ENCODE measurements at places on chromosomes 5 and 9. TPM values are rescaled to one million over a fixed set of nuclear protein-coding genes. Genes with fewer than 3 reads are reported as not detected.

DNA sequence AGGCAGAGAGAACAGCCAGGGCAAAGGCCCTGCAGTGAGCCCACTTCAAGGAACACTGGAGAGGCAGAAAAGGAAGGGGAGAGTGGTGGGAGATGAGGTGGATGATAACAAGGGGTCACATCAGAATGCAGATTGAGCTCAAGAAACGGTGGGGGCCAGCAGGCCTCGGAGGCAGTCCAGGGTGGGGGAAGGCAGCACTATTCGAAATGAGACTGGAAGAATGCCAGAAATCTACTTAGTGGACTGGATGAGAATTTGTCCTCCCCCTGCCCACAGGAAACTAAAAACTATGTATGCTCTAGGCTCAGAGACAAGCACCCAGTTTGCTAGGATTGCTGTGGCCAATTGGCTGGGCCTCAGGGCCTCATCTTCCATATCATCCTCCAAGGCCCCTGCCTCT, 148.7 kb downstream of the ADAMTS12 start:
- no peak for DNase-seq

- DNase-seq, result no peak
These were observed 110.3 kb upstream of the SLIT3 start for GRCh38 chr5:169410996-169411783.

DNA sequence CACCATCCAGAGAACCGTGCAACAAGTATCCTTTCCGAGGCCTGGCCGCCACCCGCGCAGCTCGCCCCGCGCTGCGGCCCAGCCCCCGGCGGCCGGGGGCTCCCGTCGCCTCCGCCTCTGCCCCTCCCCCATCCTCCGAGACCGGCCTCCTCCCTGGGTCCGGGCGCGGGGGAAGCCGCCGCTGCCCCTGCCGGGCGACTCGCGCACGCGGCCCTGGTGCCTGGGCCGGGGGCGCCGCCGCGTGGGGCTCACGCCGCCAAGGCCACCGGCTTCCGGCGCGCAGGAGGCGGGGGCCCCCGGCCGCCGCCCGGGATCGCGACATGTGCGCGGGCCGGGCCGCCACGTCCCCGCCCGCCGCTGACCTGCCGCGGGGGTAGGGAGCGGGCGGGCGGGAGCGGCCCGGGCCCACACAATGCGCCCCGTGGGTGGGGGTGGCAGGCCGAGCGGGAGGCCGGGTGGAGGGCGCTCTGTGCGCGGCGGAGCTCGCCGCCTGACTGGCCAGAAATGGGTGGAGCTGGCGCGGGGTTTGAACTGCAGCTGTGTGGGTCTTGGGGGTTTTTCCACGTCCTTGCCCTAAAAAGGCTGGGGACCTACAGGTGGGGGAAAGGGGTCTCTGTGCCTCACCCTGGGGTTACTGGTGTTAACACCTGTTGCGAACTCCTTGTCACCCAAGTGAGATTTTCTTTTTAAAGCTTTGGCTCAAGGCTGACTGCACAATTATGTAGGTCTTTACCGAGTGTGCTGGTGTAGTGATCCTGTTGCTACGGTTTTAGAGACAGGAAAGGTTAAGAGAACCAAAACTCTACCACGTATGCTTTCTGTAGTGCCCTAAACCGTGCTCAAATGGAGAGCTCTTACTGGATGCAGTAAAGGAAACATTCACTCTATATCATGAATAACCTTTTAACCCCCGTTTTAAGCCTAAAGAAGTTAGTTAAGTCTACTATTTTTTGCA, 32.3 kb downstream of the TNPO1 start:
- peak; percentile 28 for DNase-seq

- DNase-seq, result no peak
These were observed 731 bp downstream of the PRR16 start for GRCh38 chr5:120464627-120465435.

DNA sequence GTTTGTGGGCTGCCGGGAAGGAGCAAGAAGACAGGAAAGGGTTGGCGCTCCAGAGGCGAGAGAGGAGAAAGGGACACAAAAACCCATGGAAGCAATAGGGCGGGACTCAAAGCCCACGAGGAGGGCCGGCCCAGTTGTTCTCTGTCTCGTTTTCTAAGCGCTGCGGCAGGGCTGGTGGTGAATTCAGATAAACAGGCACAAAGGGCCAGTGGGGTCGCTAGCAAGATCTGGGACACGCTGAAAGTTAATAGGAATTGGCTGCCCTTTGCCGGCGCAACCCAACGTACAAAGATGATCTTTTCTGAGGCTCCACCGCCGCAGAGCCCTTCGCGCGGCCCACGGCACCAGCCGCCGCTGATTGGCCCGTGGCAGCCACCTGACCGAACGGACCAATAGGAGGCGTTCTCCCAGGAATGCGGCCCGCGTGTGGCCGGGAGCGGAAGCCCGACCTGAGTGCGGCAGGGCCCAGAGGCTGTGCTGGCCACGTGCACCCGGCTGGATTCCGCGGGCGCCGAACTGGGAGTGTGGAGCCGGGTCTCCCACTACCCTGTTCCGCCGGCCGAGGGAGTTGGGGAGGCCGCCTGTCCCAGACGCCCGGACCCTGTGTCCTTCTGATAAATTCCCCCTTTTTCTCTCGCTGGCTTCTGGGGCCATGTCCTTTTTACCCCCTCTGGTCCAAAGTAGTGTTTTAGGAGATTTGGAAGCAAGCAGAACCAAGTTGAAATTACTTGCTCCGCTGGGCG, 16.8 kb upstream of the NSD1 start:
- peak; percentile 91 for DNase-seq

DNA sequence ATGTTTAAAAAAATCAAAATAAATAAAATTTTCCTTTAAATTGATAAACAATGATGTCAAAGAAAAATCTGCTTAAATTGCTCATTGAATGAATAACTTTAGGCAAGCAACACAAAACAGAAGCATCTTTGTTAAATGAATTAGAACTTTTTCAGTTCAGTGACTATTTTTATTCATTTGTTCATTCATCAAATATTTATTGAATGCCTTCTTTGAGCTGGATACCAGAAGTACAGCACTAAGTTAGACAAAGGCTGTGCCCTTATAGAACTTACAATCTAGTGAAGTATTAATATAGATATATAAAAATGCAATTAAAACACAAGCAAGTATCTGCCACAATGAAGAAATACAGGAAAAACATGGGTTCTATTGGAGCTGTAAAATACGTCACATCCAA, 10.8 kb downstream of the FNIP1 start:
- DNase-seq, result no peak

DNA sequence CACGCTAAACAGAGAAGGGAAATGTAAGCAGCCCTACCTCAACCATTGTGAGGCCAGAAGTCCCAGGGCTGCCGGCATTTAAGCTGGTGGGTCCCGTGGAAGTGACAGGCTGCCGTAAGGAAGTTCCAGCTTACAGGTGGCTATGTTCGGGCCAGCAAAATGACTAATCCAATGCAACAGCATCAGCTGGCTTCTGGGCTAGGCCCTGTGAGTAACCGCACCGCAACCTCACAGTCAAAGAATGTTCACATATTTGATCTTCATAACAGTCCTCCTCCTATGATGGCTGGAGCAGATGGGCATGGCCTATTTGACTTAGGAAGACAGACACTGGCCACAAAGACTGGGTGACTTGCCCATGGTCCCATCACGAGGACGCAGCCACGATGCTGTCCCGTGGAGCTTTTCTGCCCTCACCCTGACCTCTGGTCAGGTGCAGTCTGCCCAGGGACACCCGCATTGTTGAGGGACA, 88.2 kb downstream of the LIFR start:
- no peak for DNase-seq

GRCh38 chr5:150781706-150782614, 3.4 kb downstream of the SMIM3 start:
- no peak for DNase-seq

DNA sequence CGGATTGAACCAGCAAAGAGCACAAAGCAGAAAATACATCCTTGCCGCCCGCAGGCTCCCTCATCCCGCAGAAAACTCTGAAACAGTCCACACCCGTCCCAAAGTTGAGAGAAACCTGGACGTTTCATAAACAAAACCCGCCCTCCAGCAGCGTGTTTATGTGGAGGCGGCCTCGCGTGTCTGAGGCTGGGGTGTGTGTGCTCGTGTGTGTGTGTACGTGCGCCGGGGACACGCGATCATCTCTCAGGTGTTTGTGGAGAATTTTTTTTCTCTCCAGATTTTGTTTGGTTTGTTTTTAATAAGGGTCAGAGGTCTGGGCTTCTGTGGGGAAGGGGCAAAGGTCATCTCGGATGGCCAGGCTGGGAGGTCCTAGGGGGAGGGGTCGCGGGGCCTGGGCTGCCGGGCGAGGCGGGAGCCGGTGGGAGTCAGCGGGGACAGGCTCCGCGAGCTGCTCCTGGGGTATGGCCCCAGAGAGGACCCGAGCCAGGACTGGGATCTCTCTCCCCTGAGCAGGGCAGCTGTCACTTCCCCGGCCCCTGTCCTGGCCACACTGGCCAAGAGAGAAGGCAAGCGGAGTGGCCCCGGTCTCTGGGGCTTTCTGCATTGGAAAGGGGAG, 206.4 kb downstream of the C9orf50 start:
- DNase-seq, result peak; percentile 54

- no peak for DNase-seq
These were observed 859 bp upstream of the GRIA1 start for GRCh38 chr5:153489611-153490010.

DNA sequence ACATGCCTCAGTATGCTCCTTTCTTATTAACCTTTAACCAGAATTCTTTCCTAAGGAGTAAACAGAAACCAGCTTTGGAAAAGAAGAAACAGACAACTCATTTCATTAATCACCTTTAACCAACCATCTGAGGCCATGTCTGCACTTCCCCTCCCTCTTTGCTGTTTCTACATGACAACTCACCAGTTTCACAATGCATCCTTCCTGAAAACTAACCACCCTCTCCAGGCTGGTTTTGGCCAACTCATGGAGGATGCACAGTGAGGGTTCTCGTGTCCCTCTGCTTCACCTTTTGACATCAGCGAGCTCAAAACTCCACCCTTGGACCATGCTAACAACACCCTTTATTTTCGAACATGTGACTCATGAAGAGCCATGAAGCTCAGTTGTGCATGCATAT, 244.1 kb downstream of the ELAVL2 start:
- no peak for DNase-seq

DNA sequence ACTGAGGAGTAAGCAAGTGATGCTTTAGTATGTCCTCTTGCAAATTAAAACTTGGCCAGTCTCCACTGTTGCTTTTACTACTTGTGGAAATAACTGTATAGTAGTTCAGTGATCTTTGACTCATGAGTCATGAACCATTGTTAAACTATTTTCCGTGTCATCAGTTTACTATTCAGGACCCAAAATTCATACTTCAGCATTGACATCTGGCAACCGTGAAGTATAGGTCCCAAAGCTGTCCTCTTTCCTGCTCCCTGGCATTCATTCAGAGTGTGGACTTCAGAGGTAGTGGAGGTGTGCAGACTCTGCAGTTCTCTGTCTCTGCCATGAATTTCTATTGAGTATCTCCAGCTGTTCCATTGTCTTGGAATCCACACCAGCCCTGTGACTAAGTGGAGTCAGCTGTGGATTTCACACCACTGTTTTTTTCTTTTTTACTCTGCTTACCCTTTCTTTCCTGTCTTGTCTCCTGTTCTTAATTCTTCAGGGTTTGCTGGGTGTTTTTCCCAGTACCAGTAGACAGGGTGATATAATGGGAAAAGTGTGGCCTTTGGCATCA, 7.5 kb downstream of the TDRD7 start:
- no peak for DNase-seq

- peak; percentile 37 for DNase-seq
These were observed 232.2 kb downstream of the SYK start for GRCh38 chr9:91033797-91034196.

DNA sequence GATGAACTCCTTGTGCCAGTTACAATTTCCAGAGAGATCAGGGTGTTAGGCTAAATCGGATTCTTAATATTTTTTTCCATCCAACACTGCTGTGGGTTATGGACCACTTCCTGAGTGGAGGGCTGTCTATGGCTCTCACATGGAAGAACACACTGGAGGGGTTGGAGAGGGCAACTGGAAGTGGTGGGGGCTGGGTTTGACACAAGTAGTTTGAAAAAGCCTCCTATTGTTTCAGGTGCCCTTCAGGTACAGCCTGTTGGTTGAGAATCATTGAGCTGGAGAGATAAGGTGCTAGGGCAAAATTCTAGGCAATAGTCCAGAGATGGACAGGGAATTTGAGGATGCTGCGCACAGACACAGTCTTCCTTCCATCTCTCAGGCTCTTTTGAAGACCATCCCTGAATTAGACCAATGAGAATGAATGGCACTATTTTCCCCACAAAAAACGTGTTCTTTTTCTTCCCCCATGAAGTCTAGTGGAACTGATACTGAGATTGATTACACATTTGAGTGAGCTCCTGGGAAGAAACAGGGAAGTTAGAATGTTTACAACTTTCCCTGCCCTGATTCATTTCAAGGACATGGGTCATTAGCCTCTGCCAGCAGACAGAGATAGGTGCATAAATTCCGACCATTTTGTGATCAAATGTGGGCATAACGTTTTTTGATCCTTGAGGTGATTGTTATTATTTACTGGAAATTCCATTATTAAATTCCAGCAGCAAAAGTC, 87.7 kb downstream of the ACER2 start:
- DNase-seq, result no peak

DNA sequence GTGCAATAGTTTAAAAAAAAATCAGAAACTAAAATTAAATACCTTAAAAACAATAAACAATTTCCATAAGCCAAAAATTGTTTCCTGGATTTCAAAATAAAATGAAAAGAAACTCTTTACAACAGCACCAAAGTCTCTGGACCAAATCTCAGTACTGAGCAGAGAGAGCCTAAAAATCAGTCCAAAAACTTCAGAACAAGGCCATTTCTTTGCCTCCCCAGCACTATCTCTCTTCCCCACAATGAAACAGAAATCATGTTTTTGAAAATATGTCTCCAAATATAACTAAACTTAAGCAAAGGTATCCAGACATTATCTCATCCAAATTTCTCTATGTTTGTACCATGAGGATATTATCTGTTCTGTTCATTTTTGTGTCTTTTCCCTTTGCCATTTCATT, 1.0 kb downstream of the FREM1 start:
- no peak for DNase-seq

DNA sequence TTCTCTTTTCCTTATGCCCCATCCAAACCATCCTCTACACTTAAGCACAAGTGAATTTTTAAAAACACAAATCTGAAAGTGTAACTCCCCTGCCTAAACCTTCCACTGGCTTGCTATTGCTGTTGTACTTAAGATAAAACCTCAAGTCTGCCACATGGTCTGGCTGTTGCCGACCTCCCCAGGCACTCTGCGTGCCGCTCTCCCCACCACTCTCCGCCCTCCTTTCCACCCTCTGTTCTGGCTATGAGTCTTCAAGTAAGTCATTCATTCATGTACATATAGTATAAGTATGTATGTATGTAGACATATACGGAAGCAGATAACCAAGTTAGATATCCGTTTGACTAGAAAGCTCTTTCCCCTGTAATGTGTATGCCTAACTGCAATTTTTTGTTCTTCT, 94.7 kb upstream of the ANKRD55 start:
- no peak for DNase-seq

The PFDN1 gene
- 24.8 TPM for total RNA-seq

The BAAT gene
- total RNA-seq, result not detected

The GPBP1 gene
- total RNA-seq, result 168 TPM

The BARHL1 gene
- not detected for total RNA-seq

The DNAI1 gene
- total RNA-seq, result not detected

The TCF7 gene
- total RNA-seq, result 911 TPM

Measured in naive thymus-derived CD8-positive, alpha-beta T cell (primary cell).